ENCODE measurements at places on chromosomes 12 and 14. TPM values are rescaled to one million over a fixed set of nuclear protein-coding genes. Genes with fewer than 3 reads are reported as not detected.

KRT80 gene
- not detected for total RNA-seq

CD69 gene
- total RNA-seq = 104 TPM

KCTD10 gene
- 27.2 TPM for total RNA-seq

DNA sequence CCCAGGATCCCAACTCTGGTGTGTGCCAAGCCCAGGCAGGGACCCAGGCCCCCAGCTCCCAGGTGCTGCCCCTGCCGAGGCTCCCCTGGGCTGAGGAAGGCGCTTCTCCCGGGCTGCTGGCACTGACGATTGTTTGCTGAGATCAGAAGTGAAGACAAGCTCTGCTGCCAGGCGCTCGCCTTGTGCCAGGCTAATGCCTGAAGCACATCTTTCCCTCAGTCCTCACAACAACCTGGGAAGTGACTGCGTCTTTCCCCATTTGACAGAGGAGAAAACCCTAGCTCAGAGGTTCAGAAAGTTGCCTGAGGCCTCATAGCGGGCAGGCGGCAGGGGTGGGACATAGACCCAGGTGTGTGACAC lies 36.8 kb downstream of the ANKRD9 start:
- no peak for DNase-seq

DNA sequence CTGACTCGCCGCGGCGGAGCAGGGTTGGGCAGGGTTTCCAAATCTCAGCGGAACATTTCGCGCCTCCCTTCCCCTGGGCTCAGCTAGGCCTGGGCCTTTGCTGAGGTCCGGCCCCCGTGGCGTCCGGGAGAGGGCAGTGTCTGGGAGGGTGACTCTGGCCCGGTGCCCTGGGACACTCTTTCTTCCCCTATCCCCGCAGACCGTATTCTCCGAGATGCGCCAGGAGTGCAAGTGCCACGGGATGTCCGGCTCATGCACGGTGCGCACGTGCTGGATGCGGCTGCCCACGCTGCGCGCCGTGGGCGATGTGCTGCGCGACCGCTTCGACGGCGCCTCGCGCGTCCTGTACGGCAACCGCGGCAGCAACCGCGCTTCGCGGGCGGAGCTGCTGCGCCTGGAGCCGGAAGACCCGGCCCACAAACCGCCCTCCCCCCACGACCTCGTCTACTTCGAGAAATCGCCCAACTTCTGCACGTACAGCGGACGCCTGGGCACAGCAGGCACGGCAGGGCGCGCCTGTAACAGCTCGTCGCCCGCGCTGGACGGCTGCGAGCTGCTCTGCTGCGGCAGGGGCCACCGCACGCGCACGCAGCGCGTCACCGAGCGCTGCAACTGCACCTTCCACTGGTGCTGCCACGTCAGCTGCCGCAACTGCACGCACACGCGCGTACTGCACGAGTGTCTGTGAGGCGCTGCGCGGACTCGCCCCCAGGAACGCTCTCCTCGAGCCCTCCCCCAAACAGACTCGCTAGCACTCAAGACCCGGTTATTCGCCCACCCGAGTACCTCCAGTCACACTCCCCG lies 3.0 kb downstream of the WNT1 start:
- DNase-seq = peak; percentile 68

DNA sequence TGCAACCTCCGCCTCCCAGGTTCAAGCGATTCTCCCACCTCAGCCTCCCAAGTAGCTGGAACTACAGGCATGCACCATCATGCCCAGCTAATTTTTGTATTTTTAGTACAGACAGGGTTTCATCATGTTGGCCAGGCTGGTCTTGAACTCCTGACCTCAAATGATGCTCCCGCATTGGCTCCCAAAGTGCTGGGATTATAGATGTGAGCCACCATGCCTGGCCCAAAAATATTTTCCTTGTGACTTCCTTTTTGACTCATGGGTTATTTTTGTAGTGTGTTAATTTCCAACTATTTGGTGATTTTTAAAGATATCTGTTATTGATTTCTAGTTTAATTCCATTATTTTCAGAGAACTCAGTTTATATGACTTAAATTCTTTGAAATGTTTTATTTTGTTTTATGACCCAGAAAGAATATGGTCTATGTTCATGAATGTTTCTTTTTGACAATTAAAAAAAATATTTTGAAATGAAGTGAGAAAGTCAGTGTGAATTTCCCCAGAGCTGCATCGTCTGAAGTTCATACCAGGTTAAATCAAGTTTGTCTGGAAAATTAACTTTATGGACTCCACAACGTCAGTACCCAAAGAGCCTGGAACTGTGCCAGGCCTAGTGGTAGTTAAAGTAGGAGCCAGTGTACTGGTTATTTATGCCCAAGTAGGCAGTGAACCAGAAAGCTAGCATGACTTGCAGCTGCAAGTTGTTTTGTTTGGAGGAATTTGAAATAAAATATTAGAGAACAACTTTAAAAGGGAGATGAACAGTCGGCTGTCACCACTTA lies 2.8 kb upstream of the CDKL1 start:
- DNase-seq = no peak

GRCh38 chr14:81172881-81173280 lies 47.9 kb downstream of the GTF2A1 start:
- no peak for DNase-seq

CISTR gene
- total RNA-seq = not detected

- no peak for DNase-seq
Observed at GRCh38 chr12:88433997-88434703, 146.1 kb downstream of the KITLG start.

- peak; percentile 86 for DNase-seq
Observed at GRCh38 chr12:94305130-94305957, 154.3 kb downstream of the CEP83 start.

GZMB gene
- total RNA-seq = 2,662 TPM

Data from activated CD8-positive, alpha-beta memory T cell treated with anti-CD3 and anti-CD28 coated beads, Interleukin-2, amount 10 ng/mL, durations not matched to agents 7 days and 5 days (primary cell).